Fibroblast of skin of scalp (primary cell): ENCODE measurements at places on chromosomes 1 and 21.

DNA sequence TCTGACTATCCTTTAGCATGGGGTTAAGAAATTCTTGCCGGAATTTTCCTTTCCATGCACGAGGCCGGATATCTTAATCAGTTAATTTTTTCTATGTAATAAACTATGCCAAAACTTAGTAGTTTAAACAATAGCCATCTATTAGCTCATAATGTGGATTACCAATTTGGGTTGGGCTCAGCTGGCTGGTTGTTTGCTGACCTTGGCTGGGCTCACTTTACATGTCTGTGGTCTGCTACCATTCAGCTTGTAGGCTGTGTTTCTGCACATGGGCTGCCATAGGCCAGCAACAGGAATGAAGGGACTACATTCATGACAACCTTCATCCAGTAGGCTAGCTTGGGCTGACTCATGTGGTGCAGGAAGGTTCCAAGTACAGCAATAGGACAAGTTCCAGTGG lies 56.0 kb upstream of the NTPCR start:
- no peak for DNase-seq

DNA sequence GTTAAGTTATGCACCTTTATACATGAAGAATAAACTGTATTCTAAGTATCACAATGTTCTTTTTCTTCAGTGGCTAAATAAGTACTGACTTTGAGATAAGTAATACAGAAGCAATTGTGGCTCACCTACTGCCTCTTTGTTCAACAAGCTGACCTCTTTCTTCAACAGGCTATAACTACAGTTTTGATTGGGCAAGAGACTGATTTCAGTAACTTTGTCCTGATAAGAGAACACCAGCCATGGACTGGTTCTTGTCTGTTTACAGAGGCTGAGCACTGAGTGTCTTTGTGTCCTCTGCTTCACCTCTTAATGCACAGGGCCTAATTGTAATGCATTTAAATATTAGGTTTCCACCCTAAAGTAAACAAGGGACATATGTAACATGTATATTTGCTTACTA lies 34.6 kb upstream of the PDE4B start:
- no peak for DNase-seq

DNA sequence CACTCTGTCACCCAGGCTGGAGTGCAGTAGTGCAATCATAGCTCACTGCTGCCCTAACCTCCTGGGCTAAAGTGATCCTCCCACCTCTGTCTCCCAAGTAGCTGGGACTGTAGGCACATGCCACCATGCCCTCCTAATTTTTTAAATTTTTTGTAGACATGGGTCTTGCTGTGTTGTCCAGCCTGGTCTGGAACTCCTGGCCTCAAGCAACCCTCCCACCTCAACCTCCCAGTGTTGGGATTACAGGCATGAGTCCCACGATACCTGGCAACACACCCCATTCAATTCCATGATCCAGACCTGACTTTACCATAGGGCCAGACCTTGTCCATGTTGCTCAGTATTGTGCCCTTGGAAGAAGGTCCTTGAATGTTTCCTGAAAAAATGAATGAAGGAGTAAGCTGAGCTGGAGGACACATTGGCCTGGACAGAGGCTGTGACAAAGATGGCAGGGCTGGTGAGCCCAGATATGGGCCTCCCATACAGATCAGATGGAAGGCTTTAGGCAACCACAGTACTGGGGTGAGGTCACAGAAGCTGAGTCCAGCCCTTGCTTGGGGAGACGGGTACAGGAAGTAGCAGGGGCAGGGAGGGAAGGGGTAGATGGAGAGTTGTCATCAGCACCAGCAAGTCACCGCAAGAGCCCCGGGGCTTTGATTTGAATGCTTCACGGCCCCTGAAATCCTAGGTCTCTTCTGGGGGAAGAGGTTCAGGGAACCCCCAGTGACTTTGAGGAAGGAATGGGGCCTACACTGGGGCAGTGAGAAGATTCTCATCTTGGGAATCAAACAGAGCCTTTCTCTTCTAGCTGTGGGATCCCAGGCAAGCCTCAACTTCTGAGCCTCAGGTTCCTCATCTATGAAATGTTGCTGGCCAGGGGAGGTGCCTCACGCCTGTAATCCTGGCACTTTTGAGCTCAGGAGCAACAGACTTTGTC lies 40.1 kb upstream of the DMBX1 start:
- DNase-seq: no peak

DNA sequence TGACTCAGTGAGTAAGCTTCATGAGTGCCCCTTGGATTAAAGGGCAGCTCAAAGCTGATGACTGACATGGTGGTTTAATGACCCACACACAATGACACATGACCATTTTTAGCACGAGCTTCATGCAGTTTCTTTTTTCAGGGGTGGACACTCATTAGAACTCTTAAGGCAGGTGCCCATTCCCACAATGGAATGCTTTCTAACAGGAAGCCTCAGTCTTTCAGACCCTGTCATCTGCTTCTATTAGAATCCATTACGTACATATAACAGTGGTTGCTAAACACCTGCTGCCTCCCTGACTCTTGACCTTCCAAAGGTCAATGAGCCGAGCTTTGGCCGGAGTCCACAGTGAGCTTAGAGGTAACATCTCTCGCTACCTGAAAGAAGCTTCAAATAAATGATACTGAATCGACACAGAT lies 27.4 kb downstream of the AKNAD1 start:
- DNase-seq: no peak

GRCh38 chr1:237042526-237042891 lies 525 bp downstream of the RYR2 start:
- no peak for DNase-seq

DNA sequence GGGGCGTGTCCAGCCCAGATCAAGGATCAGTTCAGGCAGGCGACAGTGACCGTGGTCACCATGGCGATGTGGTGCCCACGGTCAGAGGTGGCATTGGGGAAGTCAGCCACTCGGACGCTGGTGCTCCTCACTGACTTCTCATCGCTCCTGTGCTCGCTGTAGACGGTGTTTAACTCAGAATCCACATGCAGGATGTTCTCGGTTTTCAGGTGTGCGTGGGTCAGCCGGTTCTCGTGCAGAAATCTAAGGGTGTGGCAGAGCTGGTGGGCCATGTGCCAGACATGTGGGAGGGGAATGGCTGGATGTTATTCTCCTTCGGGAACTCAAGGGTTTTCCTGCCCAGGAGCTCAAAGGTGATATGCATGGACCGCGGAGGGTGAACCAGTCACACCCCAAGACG lies 11.7 kb downstream of the OR2AJ1 start:
- no peak for DNase-seq

DNA sequence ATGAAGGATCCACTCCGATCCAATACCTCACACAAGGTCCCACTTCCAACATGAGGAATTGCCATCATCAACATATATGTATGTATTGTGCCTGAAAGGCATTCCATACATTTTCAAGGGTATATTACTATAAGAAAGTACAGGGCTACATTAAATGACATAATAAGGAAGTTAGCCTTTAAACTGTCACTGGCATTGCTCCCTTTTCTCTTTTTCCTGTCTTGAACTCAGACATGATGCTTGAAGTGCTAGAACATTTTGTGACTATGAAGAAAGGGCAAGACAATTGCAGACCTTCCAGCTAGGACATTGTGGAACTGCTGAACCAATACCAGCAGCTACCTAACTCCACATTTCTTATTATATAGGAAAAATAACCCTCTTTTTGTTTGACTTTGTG lies 2.9 kb upstream of the TSPAN2 start:
- DNase-seq: no peak

DNA sequence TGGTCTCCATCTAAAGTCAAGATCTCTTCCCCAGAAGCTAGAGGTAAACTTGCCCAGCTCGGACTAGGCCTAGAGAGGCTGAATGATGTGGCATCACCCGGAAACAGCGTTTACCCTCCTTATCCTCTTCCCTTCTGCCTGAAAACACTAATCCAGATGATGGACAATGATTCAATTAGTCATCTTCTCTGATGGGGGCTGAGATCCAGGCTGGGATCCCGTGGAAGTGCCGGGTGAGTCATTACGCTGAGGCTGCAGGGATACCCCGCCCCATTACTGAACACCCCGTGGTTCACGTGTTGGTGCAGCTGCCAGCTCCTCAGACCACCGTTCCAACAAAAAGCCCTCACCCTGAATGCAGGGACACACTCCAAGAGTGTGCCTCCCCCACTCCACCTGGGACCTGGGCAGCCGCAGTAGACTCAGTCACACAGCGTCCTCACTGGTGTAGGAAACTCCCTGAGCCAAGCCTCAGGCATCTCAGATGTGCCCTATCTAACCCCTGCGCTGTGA lies 2.0 kb downstream of the S100A6 start:
- DNase-seq: peak; percentile 93

DNA sequence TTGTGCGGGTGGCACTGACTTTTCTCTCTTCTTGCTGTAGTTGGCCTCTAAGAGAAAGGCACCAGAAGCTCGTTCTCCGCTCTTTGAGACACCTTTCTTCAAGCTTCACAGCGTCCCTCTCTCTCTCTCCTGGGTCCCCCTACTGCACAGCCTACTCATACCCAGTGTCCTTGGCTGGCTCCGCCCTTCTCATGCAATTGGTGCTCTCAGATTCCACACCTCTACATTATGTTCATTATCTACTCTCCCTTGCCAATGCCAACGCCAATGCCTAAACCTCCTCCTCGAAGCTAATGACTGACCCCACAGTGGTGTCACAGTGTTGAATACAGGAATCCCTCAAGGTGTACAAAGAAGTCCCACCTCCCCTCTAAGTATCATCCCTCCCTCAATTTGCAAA lies 4.8 kb upstream of the DNAJC28 start:
- no peak for DNase-seq

- DNase-seq: no peak
Observed at GRCh38 chr1:35326246-35326866, 57.8 kb downstream of the ZMYM4 start.

DNA sequence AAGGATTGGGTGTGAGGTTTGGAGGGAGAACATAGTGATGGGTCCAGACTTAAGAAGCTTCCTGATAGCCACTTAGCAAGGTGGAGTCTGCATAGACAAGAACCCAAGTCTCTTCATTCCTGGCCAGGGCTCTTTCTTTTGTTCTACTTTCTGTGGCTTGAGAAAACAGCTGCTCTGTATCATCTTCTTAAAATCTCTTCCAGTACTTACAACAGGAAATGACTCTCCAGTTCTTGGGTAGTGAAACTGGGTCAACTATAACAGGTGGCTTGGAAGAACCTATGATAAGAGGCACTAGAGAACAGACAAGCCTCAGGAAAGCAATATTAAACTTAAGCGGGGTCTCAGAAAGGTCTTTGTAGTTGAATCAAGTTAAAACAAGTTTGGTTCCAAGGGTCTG lies 148.1 kb upstream of the USP24 start:
- DNase-seq: no peak
